ENCODE measurements at places on chromosomes 4 and X.
A peak's percentile ranks its signal among the peaks of the same experiment; 100 is the strongest.

- DNase-seq: peak; percentile 18
These were observed 278.9 kb downstream of the INPP4B start for GRCh38 chr4:142567199-142567598.

- DNase-seq: no peak
These were observed 176.2 kb upstream of the PRPS2 start for GRCh38 chrX:12615061-12615460.

DNA sequence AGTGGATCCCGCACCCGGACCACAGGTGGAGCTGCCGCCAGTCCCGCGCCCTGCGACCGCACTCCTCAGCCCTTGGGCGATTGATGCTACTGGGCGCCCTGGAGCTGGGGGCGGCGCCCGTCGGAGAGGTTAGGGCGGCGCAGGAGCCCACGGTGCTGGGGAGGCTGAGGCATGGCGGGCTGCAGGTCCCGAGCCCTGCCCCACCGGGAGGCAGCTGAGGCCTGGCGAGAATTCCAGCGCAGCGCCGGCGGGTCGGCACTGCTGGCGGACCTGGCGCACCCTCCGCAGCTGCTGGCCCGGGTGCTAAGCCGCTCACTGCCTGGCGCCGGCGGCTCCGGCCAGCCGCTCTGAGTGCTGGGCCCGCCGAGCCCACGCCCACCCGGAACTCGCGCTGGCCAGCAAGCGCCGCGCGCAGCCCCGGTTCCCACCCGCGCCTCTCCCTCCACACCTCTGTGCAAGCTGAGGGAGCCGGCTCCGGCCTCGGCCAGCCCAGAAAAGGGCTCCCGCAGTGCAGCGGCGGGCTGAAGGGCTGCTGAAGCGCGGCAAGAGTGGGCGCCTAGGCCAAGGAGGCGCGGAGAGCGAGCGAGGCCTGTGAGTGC lies 1256.5 kb downstream of the STIM2 start:
- DNase-seq: no peak

GRCh38 chr4:985123-985830 lies 1.6 kb upstream of the IDUA start:
- peak; percentile 49 for DNase-seq

- DNase-seq: peak; percentile 5
These were observed 487.7 kb downstream of the TECRL start for GRCh38 chr4:63921561-63921960.

DNA sequence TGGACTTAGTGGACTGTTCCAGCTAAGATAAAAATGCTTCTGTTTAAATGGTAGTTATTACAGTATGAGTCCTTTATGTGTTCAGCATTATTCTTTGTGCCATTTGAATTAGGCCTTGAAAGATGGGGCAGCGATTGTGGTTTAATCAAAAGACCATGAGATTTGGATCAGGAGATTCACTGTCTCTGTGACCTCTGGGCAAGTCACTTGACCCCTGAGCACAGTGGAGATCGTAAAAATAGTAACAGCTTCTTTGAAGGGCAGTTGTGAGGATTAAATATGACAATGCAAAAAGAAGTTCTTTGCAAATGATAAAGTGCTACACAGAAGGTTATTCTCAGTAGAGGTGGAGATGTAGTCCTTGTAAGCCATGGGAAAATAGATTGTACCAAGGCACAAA lies 10.8 kb downstream of the CXCR3 start:
- DNase-seq: no peak

GRCh38 chrX:20130357-20130756 lies 11.3 kb downstream of the EIF1AX start:
- DNase-seq: no peak

- DNase-seq: no peak
These were observed 367.8 kb upstream of the SLC7A11 start for GRCh38 chr4:138609943-138610350.

DNA sequence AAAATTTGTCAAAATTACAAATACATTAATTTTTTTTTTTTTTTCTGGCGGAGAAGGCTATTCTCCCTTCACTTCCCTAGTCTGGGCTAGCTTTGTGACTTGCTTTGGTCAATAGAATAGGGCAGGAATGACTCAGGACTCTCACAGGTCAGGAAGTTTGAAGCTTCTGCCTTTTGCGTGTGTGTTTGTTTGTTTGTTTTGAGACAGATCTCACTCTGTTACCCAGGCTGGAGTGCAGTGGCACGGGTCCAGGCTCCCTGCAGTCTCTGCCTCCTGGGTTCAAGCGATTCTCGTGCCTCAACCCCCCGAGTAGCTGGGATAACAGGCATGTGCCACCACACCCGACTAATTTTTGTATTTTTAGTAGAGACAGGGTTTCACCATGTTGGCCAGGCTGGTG lies 55.9 kb upstream of the USP9X start:
- DNase-seq: no peak

DNA sequence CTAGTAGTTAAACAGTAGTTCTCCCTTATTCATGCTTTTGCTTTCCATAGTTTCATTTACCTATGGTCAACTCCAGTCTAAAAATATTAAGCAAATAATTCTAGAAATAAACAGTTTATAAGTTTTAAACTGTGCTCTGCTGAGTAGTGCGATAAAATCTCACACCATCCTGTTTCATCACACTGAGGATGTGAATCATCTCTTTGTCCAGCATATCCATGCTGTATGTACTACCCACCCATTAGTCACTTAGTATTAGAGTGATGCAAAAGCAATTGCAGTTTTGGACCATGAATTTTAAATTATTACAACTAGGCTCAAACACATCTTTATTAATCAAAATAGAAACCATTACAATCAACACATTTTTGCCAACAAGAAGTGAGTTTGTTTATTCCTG lies 187.4 kb downstream of the TEX13C start:
- no peak for DNase-seq

DNA sequence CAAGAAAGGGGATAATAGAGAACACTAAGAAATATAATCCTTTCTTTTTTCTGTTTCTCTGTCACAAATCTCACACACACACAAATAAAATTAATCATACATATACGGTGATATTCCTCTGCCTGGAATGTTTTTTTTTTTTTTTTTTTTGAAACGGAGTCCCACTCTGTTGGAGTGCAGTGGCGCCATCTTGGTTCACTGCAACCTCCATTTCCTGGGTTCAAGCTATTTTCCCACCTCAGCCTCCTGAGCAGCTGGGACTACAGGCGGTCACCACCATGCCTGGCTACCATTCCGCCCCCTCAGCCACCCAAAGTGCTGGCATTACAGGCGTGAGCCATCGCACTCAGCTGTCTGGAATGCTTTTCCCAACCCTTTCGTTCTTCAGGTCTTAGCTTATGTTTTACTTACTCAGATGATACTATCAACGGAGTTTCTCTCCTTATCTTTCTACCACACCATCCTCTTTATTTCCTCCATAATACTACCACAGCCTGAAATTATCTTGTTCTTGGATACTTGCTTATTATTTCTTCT lies 69.3 kb downstream of the ANKRD17 start:
- no peak for DNase-seq

DNA sequence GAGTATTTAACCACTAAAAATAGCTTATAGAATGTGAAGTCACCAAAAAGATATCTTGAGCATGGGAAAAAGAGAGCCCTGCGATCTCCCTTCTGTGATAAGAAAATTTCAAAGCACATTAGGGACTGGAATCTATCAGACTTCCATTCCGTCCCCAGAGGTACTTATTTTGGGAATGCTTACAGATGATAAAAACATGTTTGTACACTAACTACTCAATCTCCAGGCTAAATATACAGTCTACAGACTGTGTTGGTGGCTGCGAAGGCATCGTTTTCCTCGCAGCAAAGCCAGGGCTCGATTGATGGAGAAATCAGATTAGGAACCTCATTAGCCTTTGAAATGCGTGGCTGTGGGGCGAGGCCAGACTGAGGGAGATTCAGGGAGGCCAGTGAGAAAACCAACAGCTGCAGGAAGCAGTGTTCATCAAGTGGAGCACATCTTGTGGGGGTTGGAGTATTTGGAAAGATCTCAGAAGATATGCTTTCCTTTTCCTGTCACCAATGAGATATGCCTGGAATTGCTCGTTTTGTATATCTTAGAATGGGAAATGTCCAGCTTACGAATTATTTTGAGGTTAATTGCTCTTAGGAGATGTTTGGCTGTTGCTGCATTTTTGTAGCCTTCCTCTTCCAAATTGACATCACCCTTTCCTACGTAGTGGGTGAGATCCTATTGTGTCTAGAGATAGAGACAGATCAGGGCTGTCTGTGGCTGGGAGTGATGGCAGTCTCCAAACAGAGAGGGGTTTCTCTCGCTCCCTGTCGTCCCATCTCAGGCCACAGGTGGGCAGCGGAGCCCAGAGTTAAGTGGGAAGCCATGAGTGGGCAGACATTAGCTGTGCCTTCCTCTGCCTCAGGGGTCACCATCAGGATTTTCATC lies 224.9 kb upstream of the FAT1 start:
- no peak for DNase-seq

DNA sequence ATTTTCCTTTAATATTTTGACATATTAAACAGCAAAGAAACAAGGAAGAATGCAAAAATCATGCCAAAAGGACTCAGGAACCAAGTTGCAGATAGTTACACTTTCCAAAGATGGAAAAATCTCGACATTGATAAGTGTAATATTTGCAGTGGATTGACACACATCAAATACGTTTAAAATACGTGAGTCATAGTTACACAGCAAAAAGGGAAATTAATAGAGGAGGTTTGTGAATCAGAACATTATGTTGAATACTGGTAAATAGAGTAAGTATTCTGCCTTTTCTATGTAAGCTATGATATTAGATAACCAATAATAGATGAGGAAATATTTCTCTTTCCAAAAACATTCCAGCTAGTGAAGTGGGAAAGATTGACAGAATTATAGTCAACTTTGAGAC lies 1761.3 kb upstream of the IGFBP7 start:
- DNase-seq: no peak

DNA sequence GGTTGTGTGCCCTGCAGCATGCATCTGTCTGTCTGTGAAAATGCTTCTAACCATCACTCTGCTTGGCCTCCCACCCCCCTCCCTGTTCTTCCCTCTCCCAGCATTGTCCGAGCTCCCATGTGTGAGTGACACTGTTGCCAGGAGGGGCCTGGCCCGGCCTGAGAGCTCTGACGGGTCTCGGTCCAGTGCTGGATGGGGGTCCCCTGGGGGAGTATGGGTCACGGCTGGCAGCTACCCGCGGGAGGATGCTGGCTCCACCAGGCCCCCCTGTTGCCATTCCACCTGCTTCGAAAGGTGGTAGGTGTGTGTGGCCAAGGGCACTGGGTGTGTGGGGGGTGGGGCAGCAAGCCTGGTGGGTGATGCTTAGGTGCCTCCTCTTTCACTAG lies 3.6 kb downstream of the NLGN3 start:
- DNase-seq: no peak

DNA sequence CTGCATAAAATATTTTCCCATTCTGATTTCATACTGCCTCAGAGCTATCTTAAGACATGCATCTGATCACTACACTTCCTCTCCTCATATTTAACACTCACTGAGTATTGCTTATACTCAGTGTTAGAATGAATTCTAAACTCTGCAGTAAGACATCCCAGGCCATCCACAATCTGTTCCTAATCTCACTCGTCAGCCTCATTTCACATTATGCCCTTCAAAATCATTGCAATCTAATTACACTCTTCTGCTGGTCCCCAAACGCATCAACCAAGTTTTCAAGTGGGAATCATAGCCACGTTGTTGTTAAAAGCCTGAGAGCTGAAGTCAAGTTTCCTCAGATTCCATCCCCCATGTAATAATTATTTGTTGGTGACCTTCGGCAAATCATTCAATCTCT lies 1177.9 kb downstream of the ARAP2 start:
- no peak for DNase-seq

DNA sequence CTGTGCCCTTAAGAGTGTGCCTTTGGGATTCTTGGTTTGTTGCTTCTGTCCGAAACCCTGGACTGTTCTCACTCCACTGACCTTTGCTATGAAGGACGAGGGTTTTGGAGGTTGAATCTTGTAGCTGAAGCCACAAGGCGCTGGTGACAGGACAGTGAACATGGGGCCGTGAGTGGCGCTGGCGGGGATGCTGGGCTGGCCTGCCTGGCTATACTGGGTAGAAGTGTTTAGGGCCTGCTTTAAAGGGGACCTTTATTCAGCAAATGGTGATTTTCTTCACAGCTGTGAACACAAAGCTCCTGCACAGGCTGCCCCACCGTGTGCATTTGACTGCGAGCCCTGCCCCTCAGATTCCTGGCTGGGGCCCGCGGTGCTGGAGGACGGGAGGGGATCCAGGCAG lies 27.1 kb upstream of the TADA2B start:
- no peak for DNase-seq

DNA sequence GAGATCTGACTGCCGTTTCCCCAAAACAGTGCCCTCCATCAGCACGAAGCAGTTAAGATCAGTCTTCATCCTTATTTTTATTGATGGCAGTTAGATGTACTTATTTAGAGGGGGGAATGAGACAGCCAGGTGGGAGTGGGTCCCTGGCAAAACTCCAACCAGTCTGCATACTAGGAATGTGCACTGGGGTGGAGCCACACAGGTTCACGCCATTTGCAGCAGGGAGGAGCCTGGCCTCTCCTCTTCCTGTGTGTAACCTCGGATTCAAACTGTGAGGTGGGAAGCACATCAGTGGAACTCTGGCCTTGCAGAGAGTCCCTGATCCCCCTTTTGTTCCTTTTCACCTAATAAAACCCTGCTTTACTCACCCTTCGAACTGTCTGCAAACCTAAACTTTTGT lies 987.7 kb upstream of the GRIA3 start:
- DNase-seq: no peak

DNA sequence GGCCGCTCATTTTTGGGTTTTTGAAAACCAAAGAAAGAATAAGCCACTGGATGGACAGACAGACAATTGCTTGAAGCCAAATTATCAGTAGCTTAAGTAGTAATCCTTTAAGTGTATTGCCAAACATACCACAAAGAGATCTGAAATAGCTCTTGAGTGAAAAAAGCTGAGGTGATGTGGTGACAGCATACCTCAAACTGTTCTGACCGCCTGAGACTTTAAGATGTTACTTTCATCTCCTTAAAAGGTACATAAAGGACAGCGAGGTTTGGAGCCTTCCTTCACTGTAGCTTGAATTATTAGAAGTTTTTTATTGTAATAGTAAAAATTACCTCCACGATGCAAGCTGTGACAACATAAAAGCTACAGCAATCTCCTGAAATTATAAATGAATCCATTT lies 271.5 kb upstream of the FAM241A start:
- DNase-seq: no peak

DNA sequence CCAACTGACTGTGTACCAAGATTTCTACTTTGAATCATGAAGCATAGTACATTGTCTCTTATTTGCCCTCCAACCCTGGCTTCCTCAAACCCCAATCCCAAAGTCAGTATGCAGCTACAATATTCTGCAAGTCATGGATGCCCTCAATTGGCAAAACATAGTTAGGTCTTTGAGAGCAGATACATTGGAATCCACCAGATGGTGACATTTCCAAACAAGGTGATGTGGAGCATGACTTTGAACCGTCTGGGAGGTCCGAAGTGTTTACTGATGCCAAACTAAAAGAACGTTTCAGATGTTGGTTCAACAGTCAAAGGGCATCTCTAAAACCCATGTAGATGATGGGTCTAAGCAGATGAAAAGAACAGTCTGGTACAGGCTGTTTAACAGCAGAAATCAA lies 43.7 kb upstream of the FRMD7 start:
- peak; percentile 60 for DNase-seq

GRCh38 chrX:129759576-129760061 lies 20.1 kb upstream of the SASH3 start:
- DNase-seq: peak; percentile 5

GRCh38 chr4:94544811-94545210 lies 93.1 kb downstream of the PDLIM5 start:
- DNase-seq: no peak
